ENCODE measurements at places on chromosomes 11 and 22. TPM values are rescaled to one million over a fixed set of nuclear protein-coding genes. Genes with fewer than 3 reads are reported as not detected.

The PPP2R5B gene
- 5.5 TPM for total RNA-seq

DNA sequence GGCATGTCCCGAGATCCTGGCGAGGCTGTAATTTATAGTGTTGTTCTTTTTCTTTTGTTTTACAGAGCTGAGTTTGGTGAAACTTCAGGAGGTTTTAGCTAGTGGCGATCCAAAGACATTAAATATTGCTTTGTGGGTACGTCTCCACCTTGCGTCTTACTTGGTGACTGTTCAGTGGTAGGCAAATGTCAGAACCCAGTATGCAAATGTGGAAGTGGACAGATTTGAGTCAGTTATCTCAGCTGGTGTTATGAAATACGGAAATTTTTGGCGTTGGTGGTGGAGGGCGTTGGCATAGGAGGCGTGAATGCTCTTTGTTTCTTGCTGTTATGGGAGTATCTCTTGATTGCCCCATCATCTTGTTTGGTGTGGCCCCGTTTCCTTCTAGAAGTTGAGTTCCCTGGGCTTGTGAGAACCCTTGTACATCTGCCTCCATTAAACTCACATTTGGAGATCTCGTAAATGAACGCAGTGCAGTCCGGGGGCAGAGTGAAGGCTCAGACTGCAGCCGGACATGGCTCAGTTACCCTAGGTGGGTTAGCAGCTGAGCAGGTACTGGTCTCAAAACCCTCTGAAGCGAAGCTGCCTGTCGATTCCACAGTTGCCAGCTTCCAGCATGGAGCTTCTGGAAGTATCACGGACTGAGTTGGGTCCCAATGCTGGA is 39.9 kb downstream of the PTPRJ start:
- no peak for DNase-seq

DNA sequence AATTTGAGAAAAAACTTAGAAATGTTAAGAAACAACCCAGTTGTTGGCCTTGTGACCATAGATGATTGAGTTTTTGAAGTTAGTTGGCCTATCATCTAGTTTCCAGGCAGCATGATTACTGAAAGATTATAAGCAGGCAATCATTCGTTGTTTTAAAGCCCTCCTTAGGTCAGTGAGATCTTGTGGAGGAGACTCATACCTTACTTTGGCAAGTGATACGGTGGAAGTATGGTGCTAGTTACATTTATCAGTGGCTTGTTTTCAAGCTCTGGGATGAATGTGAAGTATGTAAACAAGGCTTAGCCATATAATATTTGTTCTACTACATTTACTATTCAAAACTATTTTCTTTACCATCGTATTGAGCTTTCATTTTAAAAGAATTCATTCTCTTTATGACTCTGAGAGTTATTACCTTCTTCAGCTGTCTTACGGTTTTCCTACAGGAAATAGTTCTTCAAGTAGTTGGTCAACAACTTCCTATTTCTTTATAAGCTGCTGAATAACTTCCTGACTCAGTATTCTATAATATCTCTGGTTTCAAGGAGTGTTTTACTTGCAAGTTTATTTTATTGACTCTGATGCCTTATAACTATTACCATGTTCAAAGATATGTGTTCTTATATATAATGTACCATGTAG is 7.3 kb downstream of the YAP1 start:
- no peak for DNase-seq

DNA sequence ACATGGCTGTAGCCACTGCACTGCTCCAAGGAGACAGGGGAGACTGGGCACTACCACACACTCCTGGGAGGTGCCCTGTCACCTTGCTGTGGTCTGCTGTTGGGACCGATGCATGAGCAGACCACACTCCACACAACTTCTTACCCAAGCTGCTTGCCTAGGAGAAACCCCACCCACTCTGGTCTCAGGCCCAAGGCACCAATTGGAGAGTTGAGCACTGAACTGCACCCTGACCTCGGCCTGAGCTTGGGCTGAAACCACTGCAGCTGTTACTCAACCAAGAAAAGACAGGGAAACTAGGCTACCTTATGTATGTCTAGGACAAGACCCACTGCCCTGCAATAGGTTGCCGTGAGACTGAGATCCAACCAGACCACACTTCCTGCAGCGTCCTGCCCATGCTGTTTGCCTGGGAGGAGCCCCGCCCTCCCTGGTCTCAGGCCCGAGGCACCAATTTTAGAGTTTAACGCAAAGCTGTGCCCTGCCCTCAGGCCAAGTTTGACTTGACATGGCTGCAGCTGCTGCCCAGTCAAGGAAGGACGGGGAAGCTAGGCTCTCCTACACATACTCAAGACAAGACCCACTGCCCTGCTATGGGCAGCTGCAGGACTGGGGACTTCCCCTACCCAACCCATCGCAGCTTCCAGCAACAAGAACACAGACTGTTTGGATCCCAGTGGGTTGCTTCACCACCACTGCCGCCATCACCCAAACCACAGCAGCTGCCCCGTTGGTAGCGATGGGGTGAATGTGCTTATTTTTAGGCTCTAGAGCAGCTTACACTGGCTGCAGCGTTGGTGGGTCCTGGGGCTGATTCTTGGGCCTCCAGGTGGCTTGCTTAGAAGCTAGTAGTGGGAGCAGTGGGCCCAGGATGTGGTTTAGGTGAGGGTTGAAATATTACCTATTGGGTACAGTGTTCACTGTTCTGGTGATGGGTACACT is 66.8 kb downstream of the BRD1 start:
- DNase-seq: no peak

The OR52N4 gene
- not detected for total RNA-seq

The SMIM38 gene
- total RNA-seq: 0.69 TPM

The CATSPER1 gene
- total RNA-seq: 0.10 TPM

GRCh38 chr11:133134314-133135173 is 397.8 kb downstream of the OPCML start:
- no peak for DNase-seq

GRCh38 chr11:64259533-64260067 is 8.3 kb downstream of the PLCB3 start:
- no peak for DNase-seq

- no peak for DNase-seq
Measured at GRCh38 chr11:65862941-65863888, 3.0 kb downstream of the MUS81 start.

The UBQLNL gene
- 0.49 TPM for total RNA-seq

DNA sequence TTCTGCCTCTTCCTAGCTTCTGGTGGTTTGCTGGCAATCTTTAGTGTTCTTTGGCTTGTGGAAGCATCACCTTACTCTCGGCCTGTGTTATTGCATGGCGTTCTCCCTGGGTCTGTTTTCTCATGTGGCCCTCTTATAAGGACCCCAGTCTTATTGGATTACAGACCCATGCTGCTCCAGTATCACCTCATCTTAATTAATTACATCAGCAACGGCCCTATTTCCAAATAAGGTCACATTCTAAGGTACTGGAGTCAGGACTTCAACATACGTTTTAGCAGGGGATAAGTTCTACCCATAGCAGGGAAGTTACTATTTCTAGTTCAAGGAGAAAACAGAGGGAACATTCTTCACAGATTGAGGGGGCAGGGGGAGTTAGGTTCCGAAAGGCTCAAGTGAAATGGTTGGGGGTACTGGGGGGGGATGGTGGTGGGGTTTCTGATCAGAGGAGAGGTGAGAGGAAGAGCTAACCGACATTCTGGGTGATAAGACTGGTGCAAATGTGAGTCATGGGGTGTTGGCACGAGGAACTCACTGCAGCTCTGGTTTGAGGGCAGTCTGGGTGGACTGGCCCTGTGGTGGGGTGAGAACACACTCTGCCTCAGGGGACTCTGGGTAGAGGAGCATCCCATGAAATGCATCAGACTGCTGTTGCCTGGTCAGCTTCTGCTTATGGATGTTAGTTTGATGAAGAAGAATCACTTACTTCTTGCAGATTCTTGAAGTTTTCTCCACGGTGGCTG is 51.5 kb upstream of the ZBED5 start:
- no peak for DNase-seq

The CD3D gene
- 0.59 TPM for total RNA-seq

DNA sequence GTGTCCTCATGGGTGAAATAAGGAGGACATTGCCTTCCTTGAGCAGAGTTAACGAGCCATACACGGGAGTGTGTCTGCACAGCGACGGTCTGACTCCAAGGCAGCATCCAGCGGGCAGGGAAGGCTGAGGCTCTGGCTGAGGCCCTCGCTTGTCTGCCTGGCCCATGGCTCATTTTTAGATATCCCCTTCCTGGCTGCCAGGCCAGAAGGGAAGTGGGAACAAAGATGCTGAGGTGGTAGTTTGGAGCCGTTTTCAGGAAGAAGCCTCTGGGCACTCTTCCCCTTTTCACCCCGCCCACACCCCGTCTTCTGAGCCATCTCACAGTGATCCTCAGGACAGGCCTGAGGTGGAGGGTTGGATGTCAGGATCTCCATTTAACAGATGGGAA is 3.0 kb upstream of the SLCO2B1 start:
- DNase-seq: no peak

Data from skin of body (tissue), 3 donors.